AG04450 (cell line): ENCODE measurements at places on chromosomes 3 and 15.

DNA sequence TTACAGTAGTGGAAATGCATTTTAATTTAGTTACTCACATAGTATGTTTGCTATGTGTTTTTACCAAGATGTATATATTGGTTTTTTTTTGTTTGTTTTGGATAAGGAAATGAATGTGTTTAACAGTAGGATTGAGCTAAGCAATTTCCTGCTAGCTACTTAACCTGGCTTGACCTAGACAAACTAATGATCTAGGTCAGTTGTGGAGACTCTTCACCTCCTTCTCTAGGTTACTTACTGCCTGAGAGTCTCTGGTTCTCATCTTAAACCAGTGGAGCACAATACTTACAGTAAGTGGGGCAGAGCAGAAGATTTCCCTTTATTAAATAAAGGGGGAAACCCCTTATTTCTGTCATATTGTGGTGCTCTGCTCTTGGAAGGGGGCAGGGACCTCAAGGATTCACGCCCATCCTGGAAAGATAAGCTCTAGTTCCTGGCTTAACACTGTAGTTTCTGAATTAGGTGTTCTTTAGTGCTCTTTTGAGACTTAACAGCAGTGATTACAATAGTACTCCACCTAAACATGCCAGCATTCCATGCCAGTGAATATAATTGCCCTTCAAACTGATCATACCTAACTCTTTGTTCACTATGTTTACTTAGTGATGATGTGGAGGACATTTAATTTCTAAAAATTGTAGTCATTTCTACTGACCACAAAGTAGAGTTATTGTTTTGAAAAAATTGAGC lies 79.9 kb downstream of the UBP1 start:
- DNase-seq, result no peak

DNA sequence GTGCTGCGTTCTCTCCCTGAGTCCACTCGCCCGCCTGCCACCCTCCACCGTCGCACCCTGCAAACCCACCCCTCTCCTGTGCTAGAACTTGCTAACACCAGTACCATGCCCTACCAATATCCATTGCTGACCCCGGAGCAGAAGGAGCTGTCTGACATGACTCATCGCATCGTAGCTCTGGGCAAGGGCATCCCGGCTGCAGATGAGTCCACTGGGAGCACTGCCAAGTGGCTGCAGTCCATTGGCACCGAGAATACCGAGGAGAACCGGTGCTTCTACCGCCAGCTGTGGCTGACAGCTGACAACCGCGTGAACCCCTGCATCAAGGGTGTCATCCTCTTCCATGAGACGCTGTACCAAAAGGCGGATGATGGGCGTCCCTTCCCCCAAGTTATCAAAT lies 4.9 kb upstream of the ALAS1 start:
- DNase-seq, result no peak

- no peak for DNase-seq
Measured at GRCh38 chr3:123750209-123750608, 133.9 kb downstream of the MYLK start.

- no peak for DNase-seq
Measured at GRCh38 chr3:101817992-101818391, 31.3 kb upstream of the NFKBIZ start.

GRCh38 chr3:189165092-189165612 lies 6.6 kb upstream of the TPRG1 start:
- no peak for DNase-seq

- DNase-seq, result peak; percentile 13
Measured at GRCh38 chr3:193702967-193703366, 110.0 kb downstream of the OPA1 start.

GRCh38 chr15:92158426-92158825 lies 235.3 kb upstream of the ST8SIA2 start:
- DNase-seq, result no peak

- DNase-seq, result no peak
Measured at GRCh38 chr3:149603126-149604074, 54.4 kb downstream of the WWTR1 start.
